Activated T-cell treated with anti-CD3 and anti-CD28 coated beads, Interleukin-2, amount 50 U/mL, for 1 hour (primary cell): ENCODE measurements at places on chromosomes 3 and 15.

GRCh38 chr3:190070622-190071347 is 49.9 kb downstream of the P3H2 start:
- no peak for DNase-seq

GRCh38 chr3:195522254-195523023 is 20.7 kb downstream of the PPP1R2 start:
- no peak for DNase-seq

- no peak for DNase-seq
Observed at GRCh38 chr15:84944311-84944710, 37.3 kb upstream of the PDE8A start.

DNA sequence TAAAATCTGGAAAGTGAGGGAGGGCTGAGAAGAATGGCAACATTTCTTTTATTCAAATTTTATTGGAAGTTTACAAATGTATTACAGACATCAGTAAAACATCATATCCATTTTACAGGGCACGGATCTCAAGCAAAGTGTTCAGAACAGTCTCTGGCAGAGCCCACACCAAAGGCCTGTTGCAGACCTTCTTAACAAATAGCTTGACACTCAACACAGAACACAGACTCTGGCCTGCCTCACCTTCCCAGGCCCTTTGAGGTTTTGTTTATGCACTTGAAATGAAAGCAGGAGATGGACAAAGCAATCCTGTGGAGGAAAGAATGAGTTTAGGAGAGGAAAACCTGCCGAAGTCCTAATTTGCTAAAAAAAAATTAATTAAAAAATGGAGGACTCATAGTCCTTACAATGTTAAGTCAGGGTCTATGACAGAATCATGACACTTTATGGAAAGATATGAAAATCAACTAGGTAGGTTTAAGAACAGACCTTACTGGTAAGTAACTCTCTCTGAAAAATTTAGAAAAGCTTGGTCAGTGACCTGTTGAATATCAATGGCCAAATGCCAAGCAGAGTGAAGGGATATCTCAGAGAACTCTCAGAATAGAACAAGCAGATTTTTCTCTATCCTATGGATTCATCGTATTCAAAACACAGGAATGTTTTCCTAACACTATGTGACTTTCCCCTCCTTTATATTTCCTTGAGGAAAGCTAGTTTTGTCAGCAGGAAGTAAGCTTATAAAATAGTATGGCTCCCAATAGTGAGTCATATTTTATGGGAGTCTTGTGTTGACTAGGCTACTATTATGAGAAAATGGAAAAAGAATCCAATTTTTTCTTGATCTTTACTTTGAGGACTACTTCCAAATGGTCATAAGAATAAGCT is 70.8 kb upstream of the PSMD6 start:
- no peak for DNase-seq

GRCh38 chr15:67194171-67195114 is 60.0 kb downstream of the AAGAB start:
- no peak for DNase-seq

- no peak for DNase-seq
Observed at GRCh38 chr3:183884097-183884426, 618 bp downstream of the PARL start.
